Stimulated activated CD8-positive, alpha-beta memory T cell treated with anti-CD3 and anti-CD28 coated beads, Interleukin-4, amount 100 ng/mL, for 4 hours (primary cell): ENCODE measurements at places on chromosomes 6 and 20.

DNA sequence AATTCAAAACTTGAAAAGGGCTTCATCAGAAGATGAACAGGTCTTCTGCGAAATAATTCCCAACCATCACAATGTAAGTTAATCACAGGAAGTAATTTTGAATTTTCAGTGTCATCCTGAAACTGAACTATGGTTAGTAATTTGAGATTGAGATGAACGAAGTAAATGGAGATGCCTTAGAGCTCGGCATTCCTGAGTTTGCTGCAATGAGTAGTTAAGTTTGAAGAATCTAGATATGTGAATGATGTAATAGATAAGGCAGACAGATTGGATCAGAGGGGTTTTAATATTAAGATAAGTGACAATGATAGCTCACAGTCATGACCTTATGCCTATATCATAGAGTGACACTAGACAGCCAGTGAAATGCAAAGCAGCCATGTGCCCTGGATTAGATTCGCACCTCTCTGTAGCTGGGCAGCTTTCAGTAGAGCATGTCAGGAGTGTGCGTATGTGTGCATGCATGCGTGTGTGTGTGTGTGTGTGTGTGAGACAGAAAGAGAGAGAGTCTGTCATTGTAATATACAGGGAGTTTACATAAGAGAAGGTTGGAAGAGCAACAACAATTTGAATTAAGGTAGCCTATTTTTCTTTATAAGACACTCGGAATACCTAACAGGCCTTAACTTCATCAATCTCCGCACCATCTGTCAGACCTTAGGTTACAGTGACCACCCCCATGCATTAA is 233.0 kb downstream of the GMPR start:
- DNase-seq = no peak

DNA sequence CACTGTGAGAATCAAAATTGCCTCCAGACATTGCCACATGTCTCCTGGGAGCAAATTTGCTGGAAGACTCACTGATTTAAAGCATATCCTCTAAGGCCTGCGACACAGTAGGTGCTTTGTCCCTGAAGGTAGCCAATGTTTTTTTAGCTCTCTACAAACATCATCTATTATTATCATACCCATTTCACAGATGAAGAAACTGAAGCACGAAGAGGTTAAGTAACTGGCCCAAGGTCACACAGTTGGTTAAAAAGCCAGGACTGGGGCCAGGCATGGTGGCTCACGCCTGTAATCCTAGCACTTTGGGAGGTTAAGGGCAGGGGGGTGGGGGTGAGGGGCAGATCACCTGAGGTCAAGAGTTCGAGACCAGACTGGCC is 12.4 kb downstream of the SLC13A3 start:
- no peak for DNase-seq

DNA sequence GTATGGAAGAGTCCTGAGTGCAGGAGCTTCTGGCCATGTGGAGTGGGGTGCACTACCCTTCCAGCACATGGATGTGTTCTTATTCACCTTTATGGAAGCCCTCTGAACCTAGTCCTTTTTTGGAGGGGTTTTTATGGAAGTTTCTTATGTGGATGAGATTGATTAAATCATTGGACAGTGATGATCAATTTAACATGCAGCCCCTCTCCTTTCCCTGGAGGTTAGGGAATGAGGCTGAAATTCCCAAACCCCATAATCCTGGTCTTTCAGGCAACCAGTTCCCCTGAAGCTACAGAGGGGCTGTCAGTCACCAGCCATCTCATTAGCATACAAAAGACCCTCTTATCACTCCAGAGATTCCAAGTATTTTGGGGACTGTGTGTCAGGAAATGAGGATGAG is 183.9 kb upstream of the MAP3K7 start:
- DNase-seq = no peak

- DNase-seq = no peak
Measured at GRCh38 chr6:147738516-147739162, 230.1 kb downstream of the SAMD5 start.

- DNase-seq = no peak
Measured at GRCh38 chr6:45072673-45073072, 255.5 kb upstream of the RUNX2 start.

DNA sequence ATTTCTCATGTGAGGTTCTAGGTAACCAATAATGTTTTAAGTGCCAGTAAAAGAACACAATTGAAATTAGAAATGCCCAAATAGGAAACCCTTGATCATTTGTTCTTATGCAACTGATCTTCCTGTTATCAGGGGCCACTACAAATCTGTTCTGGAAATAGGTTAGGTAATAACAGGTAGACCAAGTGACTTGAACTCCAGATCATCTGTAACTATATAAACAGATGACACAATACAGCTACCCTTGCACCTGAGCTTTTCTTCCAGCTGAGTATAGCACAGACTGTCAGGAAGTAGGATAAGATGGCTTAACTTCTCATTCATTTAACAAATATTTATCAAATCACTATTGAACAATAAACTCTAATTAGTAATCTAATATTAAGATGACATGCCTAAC is 52.5 kb downstream of the MAN1A1 start:
- DNase-seq = no peak

DNA sequence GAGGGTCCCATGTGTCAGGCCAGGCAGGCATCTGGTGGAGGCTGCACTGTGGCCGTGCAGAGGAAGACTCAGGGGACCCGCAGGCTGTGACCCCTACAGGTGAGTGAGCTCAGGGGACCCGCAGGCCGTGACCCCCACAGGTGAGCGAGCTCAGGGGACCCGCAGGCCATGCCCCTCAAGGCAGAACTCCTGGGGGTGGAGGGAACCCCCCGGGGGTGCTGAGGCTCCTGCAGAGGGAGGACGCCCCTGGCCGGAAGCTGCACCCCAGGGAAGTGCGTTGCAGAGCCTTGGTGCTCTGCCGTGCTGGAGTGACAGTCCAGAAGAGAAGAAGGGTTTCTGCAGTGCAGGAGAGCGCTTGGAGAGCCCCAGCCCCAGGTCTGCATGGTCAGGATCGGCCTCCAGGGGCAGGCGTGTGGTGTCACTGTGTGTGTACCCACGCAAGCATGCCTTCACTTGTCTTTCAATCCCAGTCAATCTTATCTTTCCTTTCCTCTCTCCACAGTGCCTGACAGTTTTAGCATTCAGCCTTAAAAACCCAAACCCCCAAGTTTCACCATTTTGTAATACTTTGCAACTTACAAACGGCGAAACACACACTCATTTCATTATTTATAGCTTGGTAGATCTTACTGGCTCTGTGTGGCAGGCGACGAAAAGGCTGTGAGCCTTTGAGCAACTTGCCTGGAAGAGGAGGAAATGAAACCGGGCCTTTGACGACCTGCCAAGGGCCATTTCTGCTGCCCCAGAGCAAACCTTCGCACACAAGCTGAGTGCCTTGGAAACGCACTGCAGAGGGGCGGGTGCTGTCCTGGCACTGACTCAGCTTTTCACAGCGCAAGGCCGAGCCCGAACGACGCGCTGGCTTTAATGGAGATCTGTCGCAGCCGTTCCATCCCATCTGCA is 101.4 kb upstream of the AGPAT4 start:
- DNase-seq = no peak

DNA sequence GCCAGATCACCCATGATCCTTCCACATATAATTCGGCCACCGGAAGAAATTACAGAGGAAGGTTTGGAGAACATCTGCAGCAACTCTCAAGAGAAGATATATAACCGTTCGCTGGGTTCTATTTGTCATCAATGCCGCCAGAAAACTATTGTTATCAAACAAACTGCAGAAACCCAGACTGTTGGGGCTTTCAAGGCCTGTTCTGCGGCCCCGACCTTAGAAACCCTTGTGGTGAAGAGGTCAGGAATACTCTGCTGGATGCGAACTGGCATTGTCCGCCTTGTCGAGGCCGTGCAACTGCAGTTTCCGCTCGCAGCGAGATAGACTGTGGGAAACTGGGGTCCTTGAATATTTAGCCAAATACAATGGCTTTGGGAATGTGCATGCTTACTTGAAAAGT is 21.3 kb downstream of the PRSS16 start:
- no peak for DNase-seq

- no peak for DNase-seq
Measured at GRCh38 chr6:129777371-129777770, 67.4 kb upstream of the ARHGAP18 start.

DNA sequence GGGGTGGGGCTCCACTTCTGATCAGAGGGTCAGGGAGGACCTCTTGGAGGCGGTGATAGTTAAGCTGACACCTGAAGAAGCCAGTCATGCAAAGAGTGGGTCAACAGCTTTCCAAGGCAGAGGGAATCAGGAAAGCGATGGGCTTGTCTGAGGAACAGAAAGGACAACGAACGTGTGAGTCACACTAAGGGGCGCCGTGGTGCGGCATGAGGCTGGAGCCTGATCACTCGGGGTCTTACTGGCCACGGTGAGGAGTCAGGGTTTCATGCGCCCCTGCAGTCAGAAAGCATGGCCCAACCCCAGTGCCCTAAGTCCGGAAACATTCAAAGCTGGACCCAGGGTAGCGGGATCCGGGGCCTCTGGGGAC is 50.6 kb upstream of the SLC32A1 start:
- DNase-seq = no peak

GRCh38 chr20:7977709-7978108 is 37.5 kb upstream of the HAO1 start:
- no peak for DNase-seq
